ENCODE measurements at places on chromosomes 2 and 18.
A peak's percentile ranks its signal among the peaks of the same experiment; 100 is the strongest.

- DNase-seq, result no peak
Measured at GRCh38 chr2:206474099-206474498, 30.8 kb downstream of the ADAM23 start.

GRCh38 chr18:8835521-8835953, 130.2 kb downstream of the MTCL1 start:
- no peak for DNase-seq

- DNase-seq, result no peak
Measured at GRCh38 chr2:190169221-190170072, 106.9 kb upstream of the MSTN start.

- no peak for DNase-seq
Measured at GRCh38 chr18:35442701-35443100, 55.1 kb downstream of the INO80C start.

DNA sequence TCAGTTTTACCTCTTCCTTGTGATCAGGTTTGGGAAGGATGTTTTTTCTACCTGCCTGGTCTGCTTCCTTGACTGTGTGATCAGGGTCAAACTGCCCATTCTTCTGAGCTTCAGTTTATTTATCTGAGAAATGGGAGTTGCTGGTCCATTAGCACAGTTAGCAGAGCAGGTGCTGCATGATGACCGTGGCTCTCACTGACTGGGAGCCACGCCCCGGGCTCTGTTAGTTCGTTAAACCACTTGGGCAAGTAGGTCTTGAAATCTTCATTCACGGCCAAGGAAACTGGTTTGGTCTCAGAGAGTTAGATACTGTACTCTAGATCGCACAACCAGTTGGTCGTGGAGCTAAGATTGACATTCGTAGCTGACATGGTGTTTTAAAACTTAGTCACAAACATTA, 41.7 kb downstream of the INPP5D start:
- no peak for DNase-seq

- DNase-seq, result no peak
Measured at GRCh38 chr2:43729491-43730174, 44.2 kb upstream of the DYNC2LI1 start.

DNA sequence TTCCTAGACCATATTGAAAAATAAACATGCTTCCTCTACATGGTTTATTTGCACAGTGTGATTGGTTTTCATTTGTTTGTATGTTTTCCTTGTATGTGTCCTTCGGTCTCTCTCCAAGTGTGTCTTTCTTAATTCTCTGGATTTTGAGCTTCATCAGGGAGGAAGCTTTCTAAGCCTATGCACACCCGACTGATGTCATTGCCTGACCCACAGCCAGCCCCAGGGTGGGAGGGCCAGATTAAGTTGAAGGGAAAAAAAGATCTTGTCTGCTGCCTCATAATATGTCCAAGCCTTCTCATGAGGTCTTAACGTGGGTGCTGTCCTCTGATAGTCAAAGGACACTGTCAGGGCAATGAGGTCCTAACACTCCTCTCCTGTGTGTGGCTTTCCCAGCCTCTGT, 115.2 kb downstream of the MARCHF4 start:
- no peak for DNase-seq

- DNase-seq, result no peak
Measured at GRCh38 chr2:15298770-15299169, 262.4 kb downstream of the NBAS start.

DNA sequence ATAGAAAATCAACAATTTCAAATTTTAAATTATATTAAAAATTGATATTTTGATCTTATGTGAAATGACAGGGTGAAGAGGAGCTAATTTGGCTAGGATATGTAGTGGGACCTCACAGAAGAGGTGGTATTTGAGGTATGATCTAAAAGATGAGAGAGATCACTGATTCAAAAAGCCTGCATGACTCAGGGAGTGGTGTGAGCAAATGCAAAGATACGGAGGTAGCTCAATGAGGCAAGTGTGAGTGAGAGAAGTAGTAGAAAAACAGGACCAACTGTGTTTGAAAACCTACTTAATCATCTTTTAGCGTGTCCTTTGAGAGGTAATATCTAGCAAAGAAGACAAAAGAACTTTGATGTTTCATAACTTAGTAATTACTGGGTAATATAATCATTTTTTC, 557.5 kb downstream of the DSC3 start:
- DNase-seq, result no peak

GRCh38 chr2:197852108-197852507, 47.7 kb downstream of the PLCL1 start:
- peak; percentile 32 for DNase-seq

- DNase-seq, result no peak
Measured at GRCh38 chr2:24559473-24560113, 68.5 kb downstream of the NCOA1 start.

DNA sequence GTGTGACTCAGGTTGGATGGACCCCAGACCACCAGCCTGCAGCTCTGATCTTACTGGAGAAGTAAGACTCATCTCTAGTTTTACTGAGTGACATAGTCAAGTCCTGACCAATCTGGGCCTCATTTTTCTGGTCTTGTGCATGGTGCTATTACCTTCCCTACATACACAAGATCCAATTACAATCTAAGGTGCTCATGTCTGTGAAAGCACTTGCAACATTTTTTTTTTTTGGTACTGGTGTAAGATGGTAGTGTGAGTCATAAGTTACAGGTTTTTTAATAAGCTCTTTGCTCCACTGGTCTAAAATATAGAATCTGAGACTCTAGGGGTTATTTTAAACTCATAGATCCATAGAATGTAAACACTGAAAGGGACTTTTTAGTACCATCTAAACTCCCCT, 117.3 kb upstream of the EFEMP1 start:
- DNase-seq, result no peak

DNA sequence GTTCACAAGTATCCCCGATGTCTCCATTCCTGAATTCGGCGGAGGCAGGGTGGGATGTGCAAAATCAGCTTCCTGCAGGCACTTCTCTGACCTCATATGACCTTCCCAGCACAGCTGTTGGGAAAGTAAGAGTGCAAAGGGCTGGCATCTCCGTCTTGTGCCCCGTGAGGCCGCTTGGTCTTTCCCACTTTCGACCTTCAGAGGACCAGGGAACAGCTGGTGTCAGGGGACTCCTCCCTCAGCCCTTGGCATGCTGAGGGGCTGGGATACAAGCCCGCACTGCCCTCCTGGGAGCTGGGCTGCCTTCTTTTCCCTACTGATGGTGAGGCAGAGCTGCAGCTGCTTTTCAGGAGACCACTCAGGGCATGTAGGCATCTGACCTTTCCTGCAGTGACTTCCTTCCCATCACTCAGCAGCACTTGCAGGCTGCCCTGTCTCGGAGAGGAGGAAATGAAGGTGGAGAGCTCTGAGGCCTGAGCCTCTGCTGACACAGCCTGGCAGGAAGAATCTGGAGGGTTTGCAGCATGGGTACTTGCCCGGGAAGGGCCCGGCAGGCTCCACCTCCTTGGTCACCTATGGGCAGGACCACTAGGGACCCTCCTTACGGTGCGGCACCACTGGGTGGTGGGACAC, 277.2 kb upstream of the HS6ST1 start:
- DNase-seq, result no peak

DNA sequence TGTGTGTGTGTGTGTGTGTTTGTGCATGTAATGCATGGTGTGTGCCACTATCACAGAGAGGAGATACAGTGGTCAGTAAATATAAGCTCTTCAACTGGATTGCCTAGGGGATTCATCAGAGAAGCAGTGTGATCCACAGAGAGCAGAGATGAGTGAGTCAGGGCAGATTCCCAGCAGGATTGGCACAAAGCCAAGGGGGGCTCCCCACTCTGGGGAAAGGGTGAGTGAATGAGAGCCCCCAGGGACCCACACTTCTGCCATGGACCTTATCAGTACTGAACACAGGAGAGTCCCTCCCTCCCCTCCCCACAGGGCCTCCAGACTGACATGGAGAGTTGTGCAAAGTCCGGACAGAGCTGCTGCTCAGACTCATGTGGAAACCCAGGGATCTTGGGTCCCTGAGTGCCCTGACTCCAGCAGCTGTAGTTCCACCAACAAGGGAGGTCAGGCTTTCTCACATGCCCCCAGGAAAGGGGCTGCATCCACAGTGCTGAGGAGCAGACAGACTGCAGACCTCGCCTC, 748.8 kb downstream of the NR4A2 start:
- DNase-seq, result no peak

GRCh38 chr2:164935118-164936101, 19.9 kb downstream of the SLC38A11 start:
- no peak for DNase-seq

- no peak for DNase-seq
Measured at GRCh38 chr2:167406558-167406957, 518.3 kb downstream of the XIRP2 start.

GRCh38 chr2:149346272-149346671, 15.9 kb downstream of the LYPD6 start:
- no peak for DNase-seq

DNA sequence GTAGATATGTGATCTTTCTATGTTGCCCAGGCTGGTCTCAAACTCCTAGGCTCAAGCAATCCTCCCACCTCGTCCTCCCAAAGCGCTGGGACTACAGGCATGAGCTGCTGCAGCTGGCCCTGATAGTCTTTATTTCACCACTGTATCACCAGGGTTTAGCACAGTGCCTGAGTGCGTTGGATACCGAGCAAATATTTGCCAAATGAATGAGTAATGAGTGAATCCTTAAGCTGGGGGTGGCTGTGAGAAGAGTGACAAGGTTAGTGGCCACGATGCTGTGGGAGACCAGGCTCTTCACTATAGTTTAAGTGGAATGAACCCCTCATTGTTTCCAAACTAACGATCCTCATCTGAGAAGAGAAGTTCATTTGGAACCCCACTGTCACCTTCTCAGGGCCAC, 60.8 kb upstream of the FAM136A start:
- no peak for DNase-seq

GRCh38 chr2:106034325-106034724, 159.8 kb downstream of the UXS1 start:
- no peak for DNase-seq

DNA sequence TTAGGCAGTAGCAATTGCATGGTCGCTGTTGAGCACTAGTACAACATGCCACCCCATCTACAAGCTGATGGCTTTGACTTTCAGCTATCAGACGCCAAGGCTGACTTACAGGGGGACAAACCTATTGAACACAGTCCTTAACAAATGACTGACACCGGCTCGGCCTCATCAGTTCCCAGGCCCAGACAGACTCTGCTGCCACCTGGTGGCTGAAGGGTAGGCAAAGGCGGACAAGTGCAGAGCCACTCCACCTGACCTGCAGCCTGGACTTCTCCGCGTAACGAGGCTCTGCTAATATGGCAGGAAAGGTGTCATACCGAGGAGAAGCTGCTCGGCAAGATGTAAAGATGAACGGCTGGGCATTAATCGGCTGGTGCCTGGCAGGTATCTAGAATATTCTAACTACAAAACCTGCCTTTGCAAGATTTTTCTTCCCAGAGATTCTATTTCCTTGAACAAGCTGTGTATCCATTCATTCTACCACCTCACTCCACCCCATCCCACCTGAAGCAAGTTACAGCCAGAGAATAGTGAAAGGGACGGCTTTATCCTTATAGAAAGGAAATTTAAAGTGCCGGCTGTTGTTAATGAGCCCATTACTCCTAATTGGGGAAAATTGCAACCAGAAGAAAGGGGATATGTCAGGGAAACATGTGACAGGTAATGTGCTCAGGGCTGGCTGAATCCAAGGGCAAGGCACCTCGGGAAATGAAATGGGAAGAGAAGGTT, 67.4 kb downstream of the STEAP3 start:
- peak; percentile 63 for DNase-seq

GRCh38 chr2:202014318-202014717, 19.3 kb upstream of the FZD7 start:
- no peak for DNase-seq

DNA sequence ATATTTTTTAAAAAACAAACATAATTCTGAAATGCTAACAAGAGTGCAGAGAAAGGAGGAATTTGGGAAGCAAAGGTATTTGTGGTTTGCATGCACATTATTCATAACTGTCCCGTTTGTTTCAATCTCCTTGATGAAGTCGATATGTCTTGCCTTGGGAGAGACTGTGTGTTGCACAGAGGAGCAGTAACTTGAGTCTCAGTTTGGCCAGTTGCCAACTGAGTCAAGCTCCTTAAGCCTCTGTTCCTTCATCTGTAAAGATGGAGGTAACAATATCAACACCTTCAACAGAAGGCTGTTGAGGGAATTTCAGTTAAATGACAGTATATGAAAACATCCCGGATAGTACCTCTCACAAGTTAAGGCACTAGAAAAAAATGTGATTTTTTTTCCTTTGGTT, 226.2 kb downstream of the ASXL3 start:
- DNase-seq, result no peak

GRCh38 chr2:142880279-142880678, 2.8 kb downstream of the KYNU start:
- DNase-seq, result no peak

DNA sequence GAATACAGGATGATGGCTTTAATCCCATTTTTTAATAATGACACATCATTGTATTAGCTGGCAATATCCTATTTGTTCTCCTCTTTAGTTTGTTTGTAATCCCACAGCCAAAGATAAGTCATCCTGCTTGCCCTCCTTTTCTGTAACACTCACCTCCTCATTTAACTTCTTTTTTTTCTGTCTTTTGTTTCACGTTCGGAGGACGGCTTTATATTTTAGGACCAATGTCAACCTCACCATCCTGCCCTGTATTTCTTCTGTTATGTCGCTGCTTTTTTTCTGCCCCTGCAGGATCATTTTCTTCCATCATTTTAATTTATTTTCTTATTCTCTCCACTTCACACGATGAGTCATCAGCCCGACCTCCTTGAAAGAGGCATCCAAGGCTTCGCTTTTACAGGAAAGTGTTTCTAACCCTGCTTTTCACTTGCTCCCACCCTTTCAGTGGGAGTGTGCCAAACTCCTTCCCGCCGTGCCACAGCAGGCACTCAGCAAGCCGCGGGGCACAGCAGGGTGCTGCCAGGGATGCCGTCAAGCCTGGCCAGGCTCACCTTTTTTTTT, 11.4 kb downstream of the RAB31 start:
- DNase-seq, result no peak

DNA sequence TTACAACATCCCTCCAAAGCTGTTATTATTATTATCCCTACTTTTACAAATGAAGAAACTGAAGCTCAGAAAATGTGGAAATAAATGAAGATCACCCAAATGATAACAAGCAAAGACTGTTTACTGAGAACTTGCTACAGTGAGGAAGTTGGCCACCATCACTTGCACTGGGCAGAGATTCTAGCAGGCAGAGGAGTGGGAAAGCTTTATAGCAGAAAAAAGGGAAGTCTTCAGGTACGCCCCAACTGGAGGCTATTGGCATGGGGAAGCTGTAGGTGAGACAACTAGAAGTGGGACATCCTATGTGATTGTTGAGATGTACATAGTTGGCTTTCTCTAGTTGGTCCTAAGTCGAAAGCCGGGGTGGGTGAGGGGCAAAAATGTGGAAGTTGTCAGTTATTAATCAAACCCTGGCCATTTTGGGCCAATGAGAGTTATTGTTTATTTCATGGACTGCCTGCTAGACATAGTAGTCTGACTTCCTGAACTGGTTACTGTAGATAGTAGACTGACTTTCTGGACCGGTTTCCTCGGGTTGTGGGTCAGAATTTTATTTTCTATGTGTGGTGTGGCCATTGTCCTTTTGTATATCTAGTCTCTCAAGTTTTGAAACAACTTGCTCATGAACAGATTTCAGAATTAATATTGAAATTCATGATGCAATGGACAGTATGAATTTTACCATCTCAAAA, 40.2 kb upstream of the STAT4 start:
- no peak for DNase-seq
